ENCODE measurements at places on chromosomes 2 and 18.

DNA sequence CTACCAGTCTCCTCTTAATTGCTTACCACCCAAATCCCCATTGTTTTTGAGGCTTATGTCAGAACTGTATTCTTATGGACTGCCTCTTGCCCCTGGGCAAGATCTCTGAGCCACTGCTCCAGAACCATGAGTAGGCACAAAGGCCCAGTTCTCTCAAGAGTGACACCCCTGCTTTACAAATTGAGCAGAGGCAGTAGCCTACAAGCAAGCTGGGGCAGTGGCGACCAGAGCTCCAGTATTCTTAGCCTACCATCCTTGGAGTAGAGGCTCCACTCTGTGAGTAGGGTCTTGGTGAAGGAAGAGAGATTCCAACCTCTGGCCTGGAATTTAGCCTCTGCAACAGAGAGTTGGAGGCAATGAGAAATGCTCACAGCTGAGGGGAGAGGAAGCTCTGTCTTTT lies 36.5 kb downstream of the WDR75 start:
- DNase-seq = no peak

DNA sequence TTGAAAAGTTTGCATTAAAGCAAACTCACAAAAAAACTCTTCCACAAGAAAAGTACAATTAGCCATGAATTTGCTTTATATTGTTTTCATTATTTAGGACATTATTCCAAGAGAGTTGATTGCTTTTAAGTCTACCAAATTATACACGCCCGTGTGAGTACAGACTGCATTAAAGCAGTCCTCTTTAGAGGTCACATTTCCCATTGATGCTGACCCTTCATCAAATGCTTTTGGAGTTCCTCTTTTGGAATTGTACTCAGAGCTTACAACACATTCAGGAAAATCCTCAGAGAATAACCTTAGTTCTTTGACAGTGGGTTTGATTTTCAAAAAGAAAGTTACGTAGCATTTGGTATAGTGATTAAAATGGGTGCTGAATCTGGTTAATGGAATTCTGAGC lies 256.1 kb downstream of the CDH2 start:
- DNase-seq = no peak

DNA sequence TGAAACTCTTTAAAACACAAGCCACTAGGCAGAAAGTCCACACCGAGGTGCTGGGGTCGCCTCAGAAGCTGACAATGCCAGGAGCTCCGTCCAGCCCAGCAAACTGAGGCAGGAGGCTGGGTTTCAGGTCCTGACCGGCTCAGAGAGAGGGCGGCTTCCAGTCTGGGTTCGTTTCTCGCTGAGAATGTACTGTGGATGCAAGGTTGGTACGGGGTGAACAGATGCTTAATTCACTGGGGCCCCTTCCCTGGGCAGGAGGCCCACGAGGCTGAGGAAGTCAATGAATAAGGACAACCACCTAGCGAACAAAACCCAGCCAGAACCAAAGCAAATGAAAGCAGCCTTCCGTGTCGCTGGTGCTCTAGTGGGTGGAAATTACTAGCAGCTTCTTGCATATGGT lies 142.0 kb downstream of the RTP5 start:
- no peak for DNase-seq

DNA sequence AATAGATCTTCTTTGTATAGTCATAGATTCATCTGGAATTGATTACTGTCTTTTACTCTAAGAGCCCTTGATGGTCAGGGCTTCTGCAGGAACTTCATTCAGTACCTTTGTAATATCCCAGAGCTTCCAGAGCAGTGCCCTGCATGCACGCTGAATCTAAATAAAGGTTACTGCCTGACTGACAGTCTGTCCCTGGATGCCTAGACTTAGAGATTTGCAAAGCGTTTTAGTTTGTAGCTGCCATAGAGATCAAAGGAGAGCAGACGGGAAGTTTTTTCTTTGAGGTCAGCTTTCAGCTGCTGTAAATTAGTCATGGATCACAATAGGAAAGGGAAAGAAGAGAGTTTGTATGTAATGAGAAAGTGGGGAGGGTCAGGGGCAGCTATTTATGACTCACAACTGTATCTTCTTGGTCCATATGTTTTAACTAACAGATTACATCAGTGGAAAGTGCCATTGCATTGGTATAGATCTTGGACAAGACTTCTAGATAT lies 45.2 kb upstream of the NYAP2 start:
- DNase-seq = no peak

All from activated CD8-positive, alpha-beta memory T cell treated with anti-CD3 and anti-CD28 coated beads, Interleukin-2, amount 50 U/mL, for 48 hours (primary cell).